H9 (cell line): ENCODE measurements at places on chromosomes 16 and 17.

GRCh38 chr16:50151322-50151721 is 1.8 kb upstream of the TENT4B start:
- no peak for DNase-seq

GRCh38 chr17:77281122-77281903 is 140.5 kb downstream of the SEC14L1 start:
- DNase-seq, result peak; percentile 87

DNA sequence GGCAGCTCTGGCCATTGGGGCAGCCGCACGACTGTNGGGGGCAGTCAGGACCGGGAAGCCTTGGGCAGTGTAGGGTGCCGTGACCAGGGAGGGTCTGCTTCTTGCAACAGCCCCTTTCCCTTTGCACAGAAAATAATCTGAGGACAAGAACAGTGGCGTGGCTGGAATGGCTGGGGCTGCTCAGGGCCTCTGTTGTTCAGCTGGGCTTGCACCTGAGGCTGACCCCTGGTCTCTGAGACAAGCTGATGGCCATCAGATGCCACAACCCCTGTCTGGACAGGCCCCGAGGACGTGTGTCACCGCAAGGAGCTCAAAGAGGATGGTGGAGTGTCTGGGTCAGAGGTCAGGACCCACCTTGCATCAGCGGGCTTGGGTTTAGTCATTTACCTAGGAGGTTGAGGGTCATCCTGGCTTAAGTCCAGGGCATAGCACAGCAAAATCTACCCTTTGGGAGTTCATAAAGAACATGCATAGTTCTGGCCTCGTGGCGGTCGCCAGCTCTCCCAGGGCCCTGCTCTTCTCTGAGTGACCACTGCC is 46.9 kb downstream of the METRNL start:
- DNase-seq, result no peak

- no peak for DNase-seq
Measured at GRCh38 chr16:11583166-11583565, 3.6 kb downstream of the LITAF start.

DNA sequence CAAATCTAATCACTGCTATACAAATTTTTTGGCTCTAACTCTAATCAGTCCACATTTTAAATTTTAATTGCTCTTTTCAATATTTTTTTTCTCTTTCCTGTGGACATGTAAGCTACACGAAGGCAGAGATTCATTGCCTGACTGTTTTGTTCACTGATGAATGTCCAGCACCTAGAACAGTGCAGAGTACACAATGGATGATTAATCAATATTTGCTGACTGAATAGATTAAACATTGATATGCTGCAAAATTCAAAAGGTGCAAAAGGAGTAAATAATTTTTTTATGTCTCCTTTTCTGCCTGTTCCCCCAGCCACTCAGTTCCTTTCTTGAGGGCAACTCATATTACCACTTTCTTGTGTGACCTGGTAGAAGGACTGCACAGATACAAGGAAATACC is 32.8 kb downstream of the SCNN1B start:
- DNase-seq, result no peak

GRCh38 chr16:5020551-5020950 is 13.2 kb downstream of the NAGPA start:
- no peak for DNase-seq

DNA sequence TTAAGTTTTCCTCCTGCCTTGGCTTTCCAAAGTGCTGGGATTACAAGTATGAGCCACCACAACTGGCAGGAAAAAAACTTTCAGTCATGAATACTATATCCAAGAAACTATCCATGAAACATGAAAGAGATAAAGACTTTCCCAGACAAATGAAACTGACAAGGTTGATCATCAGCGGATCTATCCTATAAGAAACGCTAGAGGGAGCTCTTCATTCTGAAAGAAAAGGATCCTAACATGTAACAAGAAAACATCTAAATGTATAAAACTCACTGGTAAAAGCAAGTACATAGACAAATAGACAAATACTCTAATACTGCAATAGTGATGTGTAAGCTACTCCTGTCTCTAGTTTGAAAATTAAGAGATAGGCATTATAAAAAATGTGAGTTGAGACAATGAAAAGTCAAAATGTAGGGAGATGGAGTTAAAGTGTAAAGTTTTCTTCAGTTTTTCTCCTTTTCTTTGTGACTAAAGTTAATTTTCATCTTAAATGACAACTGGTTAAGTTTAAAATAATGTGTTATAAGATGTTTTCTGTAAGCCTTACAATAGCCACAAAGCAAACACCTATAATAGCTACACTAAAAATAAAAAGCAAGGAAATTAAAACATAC is 79.6 kb upstream of the TEKT1 start:
- no peak for DNase-seq

- DNase-seq, result peak; percentile 95
Measured at GRCh38 chr17:80984749-80985148, 6.9 kb upstream of the CHMP6 start.

- DNase-seq, result no peak
Measured at GRCh38 chr17:63190821-63191370, 224.9 kb downstream of the TANC2 start.

DNA sequence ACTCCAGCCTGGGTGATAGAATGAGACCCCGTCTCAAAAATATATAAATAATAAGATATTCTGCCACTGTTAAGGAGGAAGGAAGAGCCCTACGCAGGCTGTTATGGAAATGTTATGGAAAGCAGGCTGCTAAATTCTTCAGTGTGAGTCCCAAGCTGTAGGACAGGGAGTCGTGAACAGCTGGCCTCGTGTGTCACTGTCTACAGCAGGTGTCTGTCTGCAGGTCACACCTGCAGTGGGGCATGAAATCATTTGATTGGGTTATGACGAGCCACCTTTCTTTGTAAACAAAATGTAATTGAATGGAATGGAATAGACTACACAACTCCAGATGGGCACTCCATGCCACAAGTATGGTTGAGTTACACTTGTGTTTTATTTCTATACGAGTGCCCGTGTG is 15.6 kb upstream of the LITAF start:
- DNase-seq, result no peak

DNA sequence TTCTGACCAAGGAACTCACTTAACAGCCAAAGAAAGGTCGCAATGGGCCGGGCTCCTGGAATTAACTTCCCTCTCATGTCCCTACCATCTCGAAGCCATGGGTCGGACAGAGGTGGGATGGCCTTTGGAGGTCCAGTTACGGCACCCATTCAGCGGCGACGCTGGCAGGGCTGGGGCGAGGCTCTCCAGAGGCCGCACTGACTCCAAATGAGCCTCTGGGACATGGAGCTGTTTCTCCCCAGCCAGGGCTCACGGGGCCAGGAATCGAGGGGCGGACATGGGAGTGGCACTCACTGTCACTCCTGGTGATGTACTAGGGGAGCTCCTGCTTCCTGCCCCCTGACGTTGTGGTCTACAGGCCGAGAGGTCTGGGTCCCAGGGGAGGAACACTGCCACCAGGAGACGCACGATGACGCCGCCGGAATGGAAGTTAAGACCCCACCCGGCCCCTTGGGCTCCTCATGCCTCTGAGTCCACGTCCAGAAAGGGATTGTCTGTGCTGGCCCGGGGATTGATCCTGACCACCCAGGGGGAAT is 60.7 kb upstream of the METRNL start:
- no peak for DNase-seq

DNA sequence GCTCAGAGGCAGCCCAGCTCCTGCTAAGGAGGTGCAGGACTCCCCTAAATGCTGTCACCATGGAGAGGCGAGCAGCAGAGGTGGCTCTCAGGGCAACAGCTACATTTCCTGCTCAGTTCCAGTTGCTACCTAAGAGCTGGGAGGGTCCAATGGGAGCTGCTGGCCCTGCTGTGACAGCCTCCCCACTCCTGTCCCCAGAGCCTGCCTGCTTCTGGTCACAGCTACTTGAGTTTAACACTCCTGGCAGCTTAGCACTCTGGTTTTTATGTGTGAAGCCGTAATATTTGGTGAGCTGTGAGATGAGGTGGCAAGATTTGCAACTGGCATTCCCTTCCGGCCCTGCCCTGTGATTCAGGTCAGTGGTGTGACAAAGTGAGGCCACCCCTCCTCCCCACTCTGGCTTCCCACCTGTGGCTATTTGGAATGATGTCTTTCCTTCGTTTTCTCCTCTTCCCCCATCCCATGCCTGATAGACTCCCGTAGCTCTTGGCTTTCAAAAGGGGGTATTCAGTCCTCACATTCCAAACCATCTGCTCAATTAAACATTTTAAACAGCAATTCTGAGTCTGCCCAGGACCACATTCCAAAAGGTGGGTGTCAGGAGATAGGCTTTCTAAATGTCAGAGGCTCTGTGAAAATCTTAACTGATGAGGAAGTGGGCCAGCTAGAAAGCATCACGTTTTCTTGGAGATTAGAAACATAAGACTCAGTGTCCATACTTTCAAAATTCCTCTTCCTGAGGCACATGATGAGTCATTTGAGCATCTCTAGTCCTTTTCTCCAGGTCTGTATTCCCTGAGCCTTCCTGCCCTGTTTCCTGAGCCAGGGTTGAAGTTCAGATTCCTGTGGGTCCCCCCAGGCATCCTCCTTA is 42.6 kb upstream of the SKAP1 start:
- peak; percentile 55 for DNase-seq
